ENCODE measurements at places on chromosomes 3 and 15. TPM values are rescaled to one million over a fixed set of nuclear protein-coding genes. Genes with fewer than 3 reads are reported as not detected.

TERC gene
- 10.8 TPM for total RNA-seq

- no peak for DNase-seq
- no peak overlapping the region for H3K27ac ChIP-seq
- no peaks in the 10 kb centered on the region for H3K36me3 ChIP-seq
- H3K4me3 ChIP-seq, result no peak overlapping the region
- H3K27me3 ChIP-seq, result no peaks in the 10 kb centered on the region
These were observed 539.3 kb upstream of the LMCD1 start for GRCh38 chr3:7962301-7962700.

- H3K4me1 ChIP-seq, result no peaks in the 10 kb centered on the region
- DNase-seq, result no peak
- peaks cover 24% of the 10 kb centered on the region for H3K36me3 ChIP-seq
- no peak overlapping the region for H3K27ac ChIP-seq
- H3K27me3 ChIP-seq, result no peaks in the 10 kb centered on the region
These were observed 60.4 kb upstream of the RBM5 start for GRCh38 chr3:50028346-50028745.

DNA sequence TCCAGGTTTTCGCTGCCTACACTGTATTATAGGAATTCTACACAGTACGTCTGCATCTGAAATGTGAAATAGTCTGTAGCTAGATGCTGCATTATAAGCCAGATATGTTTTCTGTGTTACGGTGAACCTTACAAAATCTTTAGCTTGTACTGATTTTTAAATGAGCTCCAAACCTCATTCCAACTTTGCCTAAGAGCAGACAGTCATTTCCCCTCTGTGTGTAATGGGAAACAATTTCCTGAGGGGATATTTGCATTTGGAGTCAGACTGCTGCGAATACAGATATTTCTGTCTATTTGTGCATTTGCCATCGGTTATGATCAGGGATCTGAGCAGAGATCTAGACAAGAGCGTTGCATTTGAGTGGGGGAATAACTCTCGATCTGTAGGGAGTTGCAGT, 37.5 kb downstream of the ARNT2 start:
- H3K36me3 ChIP-seq, result no peaks in the 10 kb centered on the region
- no peak overlapping the region for H3K4me3 ChIP-seq
- peaks cover 7% of the 10 kb centered on the region for H3K27me3 ChIP-seq
- no peak overlapping the region for H3K27ac ChIP-seq
- H3K4me1 ChIP-seq, result no peaks in the 10 kb centered on the region
